Osteocyte (in vitro differentiated cells): ENCODE measurements at places on chromosomes 5 and 9.

- H3K4me1 ChIP-seq: no peaks in the 10 kb centered on the region
- H3K4me3 ChIP-seq: no peak overlapping the region
These were observed 290.7 kb upstream of the IL12B start for GRCh38 chr5:159620853-159621540.

DNA sequence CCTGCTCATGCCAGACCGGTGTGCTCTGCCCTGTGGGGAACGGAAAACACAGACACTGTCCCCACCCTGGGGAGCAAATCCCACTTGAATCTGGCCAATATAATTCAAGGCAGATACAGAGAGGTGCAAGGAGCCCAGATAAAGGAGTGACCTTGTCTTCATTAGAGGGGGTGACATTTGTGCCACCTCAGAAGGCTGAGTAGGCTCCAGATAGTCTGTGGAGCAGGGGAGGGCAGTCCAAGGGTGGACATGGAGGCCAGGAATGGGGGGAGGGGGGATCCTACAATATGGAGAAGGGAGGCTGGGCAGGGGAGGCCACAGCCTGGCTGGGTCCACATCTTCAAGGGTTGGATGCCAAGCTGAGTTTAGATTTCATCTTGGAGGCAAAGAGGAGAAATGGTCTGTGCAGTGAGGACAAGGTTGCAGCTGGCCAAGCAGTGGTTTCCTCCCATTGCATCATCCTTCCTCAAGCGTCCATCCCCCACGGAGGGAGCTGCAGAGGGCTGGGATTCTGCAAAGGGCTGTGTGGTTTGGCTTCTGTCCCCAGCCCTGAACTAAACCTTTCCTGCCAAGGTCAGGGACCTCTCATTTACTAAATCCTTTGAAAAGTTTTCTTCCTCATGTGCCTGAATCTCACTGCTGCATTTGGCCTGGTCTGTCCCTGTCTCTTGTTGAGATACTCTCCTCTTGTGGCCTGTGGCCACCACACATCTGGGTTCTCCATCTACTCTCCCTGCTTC lies 60.1 kb downstream of the GALNT12 start:
- no peak overlapping the region for H3K4me3 ChIP-seq
- H3K4me1 ChIP-seq: peaks cover 10% of the 10 kb centered on the region
- H3K36me3 ChIP-seq: no peaks in the 10 kb centered on the region
- no peak for DNase-seq

- peak overlapping the region; percentile 92 for H3K27ac ChIP-seq
- H3K4me1 ChIP-seq: peaks cover 3% of the 10 kb centered on the region
- H3K27me3 ChIP-seq: peaks cover 15% of the 10 kb centered on the region
- peak overlapping the region; percentile 96 for H3K4me3 ChIP-seq
- H3K36me3 ChIP-seq: no peaks in the 10 kb centered on the region
These were observed 156.4 kb upstream of the RASEF start for GRCh38 chr9:83219154-83219923.

DNA sequence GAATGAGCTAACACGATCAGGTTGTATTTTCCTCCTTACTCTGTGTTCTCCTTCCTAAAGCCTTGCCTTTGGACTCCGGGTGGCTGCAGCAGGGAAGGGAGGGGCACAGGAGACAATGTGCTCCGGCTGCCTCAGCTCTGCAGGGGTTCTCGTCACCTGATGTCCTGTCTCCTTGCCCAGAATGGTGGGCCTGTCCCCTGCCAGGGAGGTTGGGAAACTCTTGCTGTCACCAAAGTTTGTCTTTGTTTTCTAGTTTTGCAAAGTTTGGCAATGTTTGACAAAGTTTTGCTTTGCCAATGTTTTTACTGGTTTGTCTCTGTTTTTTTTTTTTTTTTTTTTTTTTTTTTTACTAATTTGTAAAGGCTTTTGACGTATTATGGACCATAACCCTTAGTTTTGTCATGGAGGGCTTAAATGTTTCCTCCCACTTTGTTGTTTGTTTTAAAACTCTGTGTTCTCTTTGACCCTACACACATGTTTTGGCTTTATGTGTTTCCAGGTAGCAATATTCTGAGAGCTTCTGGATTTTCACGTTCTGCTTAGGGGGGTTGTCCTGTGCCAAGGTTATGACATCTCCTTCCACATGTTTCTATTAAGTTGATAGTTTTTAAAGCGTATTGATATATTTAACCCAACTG lies 49.3 kb downstream of the GADD45G start:
- H3K4me3 ChIP-seq: no peak overlapping the region
- no peak overlapping the region for H3K27ac ChIP-seq
- H3K4me1 ChIP-seq: no peaks in the 10 kb centered on the region

DNA sequence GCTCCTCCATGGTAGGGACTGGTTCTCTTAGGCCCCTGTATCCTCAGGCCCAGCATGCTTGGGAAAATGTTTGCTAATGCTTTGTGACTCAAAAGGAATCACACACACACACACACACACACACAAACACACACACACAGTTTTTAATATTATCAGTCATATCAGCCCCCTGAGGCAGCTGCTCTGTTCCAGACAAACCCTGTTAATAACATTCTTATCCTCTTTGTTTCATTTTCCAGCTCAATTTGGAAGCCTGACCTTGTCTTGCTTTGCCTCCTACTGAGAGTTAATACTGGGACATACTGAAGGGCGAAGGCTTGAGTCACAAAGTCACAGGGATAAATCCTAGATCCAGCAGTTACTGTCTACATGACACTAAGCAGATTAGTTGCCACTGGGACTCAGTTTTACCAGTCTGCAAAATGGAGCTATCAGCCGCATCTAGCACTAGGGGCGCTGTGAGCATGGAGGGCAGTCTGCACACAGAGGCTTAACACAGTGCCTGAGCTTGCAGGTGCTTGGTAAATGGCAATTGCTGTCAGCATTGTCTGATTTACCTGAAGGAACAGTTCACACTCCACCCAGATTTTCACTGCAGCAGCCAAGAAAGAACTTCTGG lies 37.1 kb upstream of the KCNMB1 start:
- peaks cover 73% of the 10 kb centered on the region for H3K27me3 ChIP-seq
- peaks cover 20% of the 10 kb centered on the region for H3K4me1 ChIP-seq
- no peak for DNase-seq
